Mesothelial cell of epicardium (in vitro differentiated cells): ENCODE measurements at places on chromosomes 13 and 19.

GRCh38 chr19:52922841-52923777 is at the start of gene ZNF888:
ZNF888 (minus strand) TSS chr19:52923428; CDS start chr19:52917873, 5,555 bp downstream.
- no peaks in the 10 kb centered on the region for H3K27me3 ChIP-seq
- H3K4me1 ChIP-seq, result peaks cover 32% of the 10 kb centered on the region
- peak; percentile 87 for DNase-seq
- H3K27ac ChIP-seq, result peak within 1 kb of the TSS; percentile 99
- peaks cover 12% of the 10 kb centered on the region for H3K36me3 ChIP-seq

DNA sequence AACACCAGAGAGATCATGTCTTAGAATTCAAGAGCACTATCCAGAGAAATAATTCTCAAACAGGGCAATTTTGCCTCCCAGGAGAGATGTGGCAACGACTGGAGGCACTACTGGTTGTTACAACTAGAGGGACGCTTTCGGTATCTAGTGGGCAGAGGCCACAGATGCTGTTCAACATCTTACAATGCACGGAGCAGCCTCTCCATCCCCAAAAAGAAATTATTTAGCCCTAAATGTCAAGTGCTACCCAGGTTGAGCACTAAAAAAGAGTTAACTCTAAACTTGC is 78.6 kb downstream of the ABCC4 start:
- DNase-seq, result no peak
- H3K36me3 ChIP-seq, result no peaks in the 10 kb centered on the region
- H3K27me3 ChIP-seq, result no peaks in the 10 kb centered on the region
- peaks cover 21% of the 10 kb centered on the region for H3K4me1 ChIP-seq
- H3K27ac ChIP-seq, result no peak overlapping the region
- H3K4me3 ChIP-seq, result no peak overlapping the region

GRCh38 chr13:114095486-114095885 is 36.9 kb downstream of the RASA3 start:
- no peak overlapping the region for H3K4me3 ChIP-seq
- peaks cover 16% of the 10 kb centered on the region for H3K36me3 ChIP-seq
- H3K27me3 ChIP-seq, result no peaks in the 10 kb centered on the region
- H3K4me1 ChIP-seq, result peaks cover 22% of the 10 kb centered on the region

DNA sequence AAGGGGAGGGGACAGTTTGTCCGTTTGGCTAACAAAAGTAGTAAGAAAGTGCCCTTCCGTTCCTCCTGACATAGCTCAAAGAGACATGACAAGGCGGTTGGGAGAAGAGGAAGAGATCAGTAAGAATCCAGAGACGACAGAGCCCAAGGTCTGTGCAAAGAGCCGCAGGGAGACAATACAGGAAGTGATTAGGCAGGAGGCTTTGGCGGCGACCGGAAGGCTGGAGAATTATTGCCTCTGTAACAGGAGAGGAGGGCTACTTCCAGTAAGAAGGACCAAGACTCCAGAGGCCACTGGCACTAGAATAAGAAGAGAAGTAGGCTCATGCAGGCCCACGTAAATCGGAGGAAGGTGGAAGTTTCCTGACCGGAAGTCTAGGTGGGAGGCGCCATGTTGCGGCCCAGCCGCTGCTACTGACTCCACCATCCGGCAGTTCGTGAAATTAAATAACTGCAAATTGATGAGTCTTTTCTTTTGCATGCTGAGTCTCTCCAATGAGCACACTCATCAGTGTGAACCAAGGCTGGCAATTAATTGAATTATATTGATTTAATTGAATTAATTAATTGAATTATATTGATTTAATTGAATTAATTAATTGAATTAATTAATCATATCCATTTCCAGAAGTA is 9.9 kb downstream of the RFX2 start:
- DNase-seq, result no peak
- H3K27me3 ChIP-seq, result peaks cover 7% of the 10 kb centered on the region

GRCh38 chr19:52451241-52451640 is 2.1 kb upstream of the ZNF578 start:
- DNase-seq, result no peak
- H3K27ac ChIP-seq, result no peak overlapping the region
- no peak overlapping the region for H3K4me3 ChIP-seq
- no peaks in the 10 kb centered on the region for H3K27me3 ChIP-seq
- H3K4me1 ChIP-seq, result no peaks in the 10 kb centered on the region
- H3K36me3 ChIP-seq, result peaks cover 13% of the 10 kb centered on the region

DNA sequence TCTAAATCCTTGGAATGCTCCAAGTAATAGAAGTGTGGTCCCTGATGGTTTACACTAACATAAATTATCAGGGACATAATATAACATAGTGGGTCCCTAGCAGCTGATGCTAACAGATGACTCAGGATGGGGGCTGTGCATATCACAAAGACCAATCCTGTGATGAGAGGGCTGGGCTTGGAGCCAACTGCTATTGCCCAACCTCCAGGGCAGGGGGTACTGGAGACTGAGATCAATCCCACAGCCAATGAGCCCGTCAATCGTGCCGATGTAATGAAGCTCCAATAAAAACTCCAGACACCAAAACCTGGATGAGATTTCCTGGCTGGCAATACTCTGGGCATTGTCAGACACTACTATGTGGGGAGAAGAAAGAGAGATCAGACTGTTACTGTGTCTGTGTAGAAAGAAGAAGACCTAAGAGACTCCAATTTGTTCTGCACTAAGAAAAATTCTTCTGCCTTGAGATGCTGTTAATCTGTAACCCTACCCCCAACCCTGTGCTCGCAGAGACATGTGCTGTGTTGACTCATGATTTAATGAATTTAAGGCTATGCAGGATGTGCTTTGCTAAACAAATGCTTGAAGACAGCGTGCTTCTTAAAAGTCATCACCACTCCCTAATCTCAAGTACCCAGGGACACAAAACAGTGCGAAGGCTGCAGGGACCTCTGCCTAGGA is 33.4 kb downstream of the ABCC4 start:
- H3K36me3 ChIP-seq, result peaks cover 10% of the 10 kb centered on the region
- no peak for DNase-seq
- H3K27ac ChIP-seq, result no peak overlapping the region

DNA sequence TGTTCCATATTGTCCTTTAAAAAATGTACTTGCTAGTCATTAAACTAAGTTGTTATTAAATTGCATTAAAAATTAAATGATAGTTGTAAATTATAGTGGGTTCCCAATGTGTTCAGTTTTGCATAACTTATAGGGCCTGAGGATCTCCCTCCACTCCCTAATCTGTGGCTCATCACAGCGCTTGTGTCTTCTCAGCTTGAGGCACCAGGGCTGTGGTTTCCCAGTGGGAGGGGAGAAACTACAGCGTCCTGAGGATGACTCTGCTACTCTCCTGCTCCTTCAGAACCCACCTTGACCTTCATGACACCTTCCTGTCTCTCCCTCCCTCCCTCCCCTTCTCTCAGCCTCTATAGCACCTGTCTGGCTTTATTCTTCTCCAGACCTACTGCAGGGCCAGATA is 1.4 kb downstream of the SGCG start:
- peaks cover 30% of the 10 kb centered on the region for H3K4me1 ChIP-seq
- no peak for DNase-seq
- no peak overlapping the region for H3K4me3 ChIP-seq
- H3K27ac ChIP-seq, result no peak overlapping the region
- peaks cover 2% of the 10 kb centered on the region for H3K36me3 ChIP-seq

- H3K27me3 ChIP-seq, result peaks cover 33% of the 10 kb centered on the region
- H3K4me3 ChIP-seq, result no peak overlapping the region
- peaks cover 18% of the 10 kb centered on the region for H3K4me1 ChIP-seq
- H3K27ac ChIP-seq, result no peak overlapping the region
- no peak for DNase-seq
Measured at GRCh38 chr13:53241891-53242348, 213.3 kb downstream of the OLFM4 start.

DNA sequence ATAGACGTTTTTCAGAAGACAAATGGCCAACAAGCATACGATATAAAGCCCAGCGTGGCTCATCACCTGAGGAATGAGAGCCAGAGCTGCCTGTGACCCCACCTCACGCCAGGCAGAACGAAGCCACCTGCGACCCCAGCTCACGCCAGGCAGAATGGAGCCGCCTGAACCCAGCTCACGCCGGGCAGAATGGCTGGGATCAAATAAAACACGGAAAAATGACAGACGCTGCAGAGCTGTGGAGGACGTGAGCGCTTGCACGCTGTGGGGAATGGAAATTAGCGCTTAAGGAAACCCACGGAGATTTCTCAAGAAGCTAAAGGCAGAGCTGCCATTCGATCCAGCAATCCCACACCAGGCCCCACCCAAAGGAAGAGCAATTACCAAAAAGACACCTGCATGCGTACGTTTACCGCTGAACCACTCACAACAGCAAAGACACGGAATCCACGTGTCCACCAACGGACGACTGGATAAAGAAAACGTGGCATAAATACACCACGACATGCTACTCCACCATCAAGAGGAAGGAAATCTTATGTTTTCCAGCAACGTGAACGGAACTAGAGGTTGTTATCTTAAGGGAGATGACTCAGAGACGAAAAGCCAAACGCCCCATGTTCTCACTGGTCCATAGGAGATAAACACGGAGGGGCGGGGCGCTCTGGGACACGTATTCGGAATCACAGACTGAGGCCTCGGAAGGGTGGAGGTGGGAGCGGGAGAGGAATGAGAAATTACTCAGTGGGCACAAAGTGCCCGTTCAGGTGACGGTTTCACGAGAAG is 30.7 kb upstream of the C13orf46 start:
- H3K36me3 ChIP-seq, result peaks cover 6% of the 10 kb centered on the region
- no peak overlapping the region for H3K4me3 ChIP-seq
- peaks cover 1% of the 10 kb centered on the region for H3K27me3 ChIP-seq
- H3K27ac ChIP-seq, result peak overlapping the region; percentile 59

GRCh38 chr13:21347753-21348318 is 111.3 kb downstream of the ZDHHC20 start:
- no peak overlapping the region for H3K4me3 ChIP-seq
- H3K27me3 ChIP-seq, result no peaks in the 10 kb centered on the region
- H3K27ac ChIP-seq, result no peak overlapping the region
- no peak for DNase-seq

DNA sequence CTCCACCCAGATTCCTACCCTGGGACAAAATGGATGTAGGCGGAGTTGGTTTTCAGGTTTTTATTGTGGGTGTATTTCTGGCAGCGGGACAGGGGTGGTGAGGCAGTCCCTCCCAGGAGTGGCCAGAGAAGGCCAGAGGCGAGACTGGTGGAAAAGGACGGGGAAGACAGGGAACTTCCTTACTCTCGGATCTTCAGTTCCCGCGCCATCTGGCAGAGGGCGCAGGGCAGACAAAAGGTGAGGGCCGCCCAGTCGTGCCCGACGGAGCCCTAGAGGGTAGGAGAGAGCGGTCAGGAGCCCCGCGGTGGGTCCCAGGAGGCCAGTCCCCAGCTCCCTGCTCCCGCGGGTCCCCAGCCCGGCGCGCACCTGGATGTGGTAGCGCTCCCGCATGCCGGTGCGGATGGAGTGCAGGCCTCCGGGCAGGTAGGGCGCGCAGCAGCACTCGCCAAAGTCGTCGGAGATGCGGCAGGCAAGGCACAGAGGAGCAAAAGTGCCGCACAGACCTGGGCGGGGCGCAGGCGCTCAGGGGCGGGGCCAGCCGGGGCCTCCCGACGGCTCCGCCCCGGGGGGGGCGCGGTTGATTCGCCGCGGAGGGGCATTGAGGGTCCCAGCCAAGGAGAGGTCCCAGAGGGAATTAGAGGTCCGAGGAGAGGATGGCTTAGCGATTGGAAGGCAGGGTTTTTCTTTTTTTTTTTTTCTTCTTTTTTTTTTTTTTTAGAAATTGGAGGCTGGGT is 3.0 kb downstream of the CNFN start:
- H3K36me3 ChIP-seq, result no peaks in the 10 kb centered on the region
- H3K4me1 ChIP-seq, result peaks cover 7% of the 10 kb centered on the region
- H3K4me3 ChIP-seq, result peak overlapping the region; percentile 58
- DNase-seq, result peak; percentile 53
- peak overlapping the region; percentile 6 for H3K27ac ChIP-seq

- H3K27me3 ChIP-seq, result peaks cover 52% of the 10 kb centered on the region
- no peaks in the 10 kb centered on the region for H3K36me3 ChIP-seq
- DNase-seq, result no peak
- H3K27ac ChIP-seq, result no peak overlapping the region
Measured at GRCh38 chr19:29268103-29268502, 55.2 kb upstream of the UQCRFS1 start.

DNA sequence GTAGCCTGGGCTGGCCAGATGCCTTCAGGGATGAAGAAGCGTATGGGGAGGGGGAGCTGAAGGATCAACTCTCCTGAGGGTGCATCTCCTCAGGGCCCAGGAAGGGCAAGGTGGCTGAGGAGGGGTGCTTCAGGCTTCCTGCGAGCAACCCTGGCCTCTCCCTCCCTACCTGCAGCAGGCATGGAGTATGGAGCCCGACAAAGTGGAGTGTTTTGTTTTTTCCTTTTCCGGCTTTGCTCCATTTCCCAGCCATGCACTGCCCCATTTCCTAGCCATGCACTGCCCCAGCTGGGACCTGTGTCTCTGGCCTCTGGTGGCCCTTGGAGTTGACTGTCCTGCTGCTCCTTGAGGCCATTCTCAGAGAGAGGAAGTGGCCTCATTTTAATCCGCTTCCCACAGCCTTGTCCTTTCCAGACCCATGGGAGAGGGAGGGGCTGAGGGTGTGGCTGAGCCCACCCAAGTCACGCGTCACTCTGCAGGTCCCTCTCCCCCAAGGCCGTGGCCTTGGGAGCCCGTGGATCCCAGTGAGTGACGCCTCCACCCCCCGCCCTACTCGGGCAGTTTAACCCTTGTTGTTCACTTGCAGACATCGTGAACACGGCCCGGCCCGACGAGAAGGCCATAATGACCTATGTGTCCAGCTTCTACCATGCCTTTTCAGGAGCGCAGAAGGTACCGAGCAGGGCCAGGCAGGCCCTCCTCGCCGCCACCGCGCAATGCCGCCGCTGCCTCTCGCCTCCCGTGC is 34.4 kb downstream of the CAPN12 start:
- H3K27ac ChIP-seq, result peak overlapping the region; percentile 69
- no peaks in the 10 kb centered on the region for H3K4me1 ChIP-seq
- H3K4me3 ChIP-seq, result no peak overlapping the region
- H3K36me3 ChIP-seq, result peaks cover 24% of the 10 kb centered on the region

GRCh38 chr13:40657951-40658350 is 8.5 kb downstream of the FOXO1 start:
- peak overlapping the region; percentile 35 for H3K27ac ChIP-seq
- no peak for DNase-seq
- no peak overlapping the region for H3K4me3 ChIP-seq
- peaks cover 59% of the 10 kb centered on the region for H3K4me1 ChIP-seq
- H3K27me3 ChIP-seq, result no peaks in the 10 kb centered on the region
- peaks cover 4% of the 10 kb centered on the region for H3K36me3 ChIP-seq

GRCh38 chr13:99158846-99159245 is 41.8 kb upstream of the UBAC2 start:
- peaks cover 15% of the 10 kb centered on the region for H3K4me1 ChIP-seq
- H3K27me3 ChIP-seq, result no peaks in the 10 kb centered on the region
- no peak overlapping the region for H3K4me3 ChIP-seq

DNA sequence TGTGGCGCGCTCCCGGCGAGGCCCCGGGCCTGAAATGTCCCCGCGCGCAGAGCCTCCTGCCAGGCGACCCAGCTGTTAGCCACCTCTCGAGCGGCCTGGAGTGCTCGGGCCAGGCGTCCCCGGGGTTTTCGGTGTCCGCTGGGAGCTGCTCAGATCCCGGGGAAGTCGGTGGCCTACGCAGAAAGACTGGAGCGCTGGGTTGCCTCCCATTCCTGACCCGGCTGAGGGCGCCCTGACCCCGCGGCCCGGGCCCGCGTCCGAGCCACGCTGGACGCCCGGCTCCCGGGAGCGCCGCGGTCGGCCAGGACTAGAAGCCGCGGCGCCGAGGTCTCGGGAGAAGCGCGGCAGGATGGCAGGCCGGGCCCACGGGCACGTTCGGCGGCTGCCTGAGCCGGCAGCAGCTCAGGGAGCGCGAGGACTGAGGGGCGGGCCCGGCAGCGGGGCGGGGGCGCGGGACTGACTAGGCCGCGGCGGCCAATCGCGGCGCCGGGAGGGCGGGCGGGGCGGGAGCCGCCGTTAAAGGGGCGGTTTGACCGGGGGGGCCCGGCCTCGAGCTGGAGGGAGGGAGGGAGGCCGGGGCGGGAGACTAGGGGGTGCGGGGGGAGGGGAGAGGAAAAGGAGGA is 1.3 kb upstream of the ZIC2 start:
- peaks cover 81% of the 10 kb centered on the region for H3K27me3 ChIP-seq
- DNase-seq, result no peak
- no peak overlapping the region for H3K4me3 ChIP-seq
- no peak overlapping the region for H3K27ac ChIP-seq
